SK-MEL-5 (cell line): ENCODE measurements at places on chromosomes 7 and 10.

DNA sequence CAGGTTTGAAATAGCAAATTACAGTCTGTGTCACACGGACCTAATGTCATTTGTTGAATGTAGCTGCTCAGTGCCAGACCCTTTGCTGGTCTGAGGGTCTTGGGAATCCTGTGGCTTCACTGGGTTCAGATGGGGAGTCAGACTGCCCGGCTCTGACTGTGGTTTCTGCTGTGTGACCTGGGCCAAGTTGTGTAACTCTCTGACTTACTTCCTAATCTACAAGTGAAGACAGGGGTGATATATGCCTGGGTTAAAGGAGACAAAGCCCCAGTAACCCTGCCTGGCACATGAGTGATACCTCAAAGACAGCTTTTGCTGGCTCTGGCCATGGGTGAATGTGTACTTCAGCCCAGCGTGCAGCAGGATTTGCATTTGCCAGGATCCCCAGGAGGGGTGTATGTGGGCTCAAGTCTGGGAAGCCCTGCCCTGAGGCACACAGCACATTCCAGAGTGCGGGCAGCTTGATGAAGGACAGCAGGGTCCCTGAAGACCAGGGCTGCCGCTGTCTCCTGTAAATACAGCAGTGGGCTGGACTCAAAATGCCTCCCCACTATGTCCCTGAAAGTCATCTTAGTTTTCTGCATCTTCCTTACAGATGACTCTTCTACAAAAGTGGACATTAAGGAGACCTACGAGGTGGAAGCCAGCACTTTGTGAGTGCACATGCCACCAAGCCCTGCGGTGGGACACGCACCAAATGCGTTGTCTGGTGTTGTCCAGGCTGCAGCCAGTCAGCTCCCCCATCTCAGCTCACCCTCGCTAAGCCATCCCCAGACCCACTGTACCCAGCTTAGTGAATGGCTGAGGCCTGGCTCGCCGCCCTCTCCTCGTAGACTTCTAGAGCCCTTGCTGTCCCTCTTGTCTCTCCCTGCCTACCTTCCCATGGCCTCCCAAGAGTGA is 16.4 kb downstream of the NACAD start:
- no peak for DNase-seq

DNA sequence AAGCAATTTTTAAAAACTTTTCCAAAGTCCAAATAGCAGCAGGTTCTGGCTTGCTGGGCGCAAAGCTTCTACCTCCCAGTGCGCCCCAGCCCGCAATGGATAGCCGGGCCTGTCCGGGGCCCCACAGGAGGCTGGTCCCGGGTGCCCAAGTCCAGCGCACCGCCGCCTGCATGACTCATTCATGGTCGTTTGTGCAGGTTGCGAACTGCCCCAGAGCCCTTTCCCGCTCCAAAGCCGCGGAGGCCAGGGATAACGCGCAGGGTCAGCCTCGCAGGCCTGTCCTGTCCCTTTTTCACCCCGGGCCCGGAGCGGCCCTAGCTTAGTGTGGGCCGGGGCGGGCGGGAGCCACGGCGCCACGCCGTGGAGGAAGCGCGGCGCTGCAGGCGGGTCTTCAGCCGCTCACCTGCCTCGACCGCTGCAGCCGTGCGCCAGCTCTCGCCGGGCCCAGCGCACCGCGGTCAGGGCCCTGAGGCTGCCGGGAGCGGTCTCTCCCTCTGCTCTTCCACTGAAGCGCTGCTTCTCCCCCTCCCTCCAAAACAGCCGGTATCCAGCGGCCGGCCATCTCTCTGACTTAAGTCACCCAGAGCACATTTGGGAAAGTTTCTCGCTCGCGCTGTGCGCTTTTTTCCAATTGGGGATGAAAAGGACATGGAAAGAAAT is 1.7 kb upstream of the EGR2 start:
- peak; percentile 67 for DNase-seq

- DNase-seq: no peak
Measured at GRCh38 chr7:143408686-143409561, at the start of gene EPHA1. TSS of gene EPHA1 (minus strand) at chr7:143408856. CDS start at chr7:143408805, 51 bp downstream.

DNA sequence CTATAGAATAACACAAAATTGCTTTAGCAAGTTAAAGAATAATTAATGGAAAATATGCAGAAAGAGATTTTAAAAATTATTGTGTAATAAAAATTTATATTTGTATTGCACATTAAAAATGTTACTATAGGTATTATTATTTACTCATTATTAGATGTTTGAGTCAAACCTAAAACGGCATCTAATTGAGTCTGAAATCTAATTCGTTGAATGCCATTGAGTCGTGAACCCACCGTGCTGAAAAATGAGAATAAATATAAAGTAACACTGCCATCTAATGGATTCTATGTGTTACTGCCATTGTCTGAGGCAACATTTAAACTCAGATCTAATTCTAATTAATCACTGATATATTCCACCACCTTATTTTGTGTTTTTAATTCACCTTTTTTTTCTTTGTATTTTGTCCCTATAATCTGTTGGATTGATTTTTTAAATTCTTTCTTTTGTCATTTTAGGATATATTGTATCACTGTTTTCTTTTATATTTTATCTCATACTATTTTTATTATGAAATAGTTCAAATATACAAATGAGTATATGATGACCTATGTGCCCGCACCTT is 62.2 kb downstream of the SAMD9 start:
- DNase-seq: peak; percentile 75

- DNase-seq: no peak
Measured at GRCh38 chr10:107733328-107734130, 569.0 kb upstream of the SORCS1 start.

GRCh38 chr7:100483722-100484672 is at the start of gene NYAP1:
TSS of gene NYAP1 (plus strand) at chr7:100483927. CDS start at chr7:100485312, 1,385 bp downstream.
- DNase-seq: peak; percentile 74

DNA sequence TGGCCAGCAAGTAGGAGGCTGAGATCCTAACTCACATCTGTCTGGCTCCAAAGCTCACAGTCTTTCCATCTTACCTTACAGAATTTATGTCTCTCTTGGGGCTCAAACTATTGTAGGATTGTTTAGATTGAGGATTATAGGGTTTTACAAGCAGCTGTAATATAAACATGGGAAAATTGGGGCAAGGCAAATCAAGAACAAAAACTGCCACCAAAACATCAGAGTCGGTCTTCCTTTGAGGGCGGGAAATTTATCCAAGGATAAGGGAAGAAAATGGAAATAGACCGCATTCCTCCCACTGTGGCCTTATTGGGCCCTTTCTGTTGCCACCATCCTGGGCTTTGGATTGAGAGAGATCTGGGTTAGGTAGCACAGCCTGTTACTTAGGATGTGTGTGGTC is 22.5 kb downstream of the RBM20 start:
- no peak for DNase-seq

- DNase-seq: no peak
Measured at GRCh38 chr10:70617798-70618568, 15.4 kb upstream of the PRF1 start.

DNA sequence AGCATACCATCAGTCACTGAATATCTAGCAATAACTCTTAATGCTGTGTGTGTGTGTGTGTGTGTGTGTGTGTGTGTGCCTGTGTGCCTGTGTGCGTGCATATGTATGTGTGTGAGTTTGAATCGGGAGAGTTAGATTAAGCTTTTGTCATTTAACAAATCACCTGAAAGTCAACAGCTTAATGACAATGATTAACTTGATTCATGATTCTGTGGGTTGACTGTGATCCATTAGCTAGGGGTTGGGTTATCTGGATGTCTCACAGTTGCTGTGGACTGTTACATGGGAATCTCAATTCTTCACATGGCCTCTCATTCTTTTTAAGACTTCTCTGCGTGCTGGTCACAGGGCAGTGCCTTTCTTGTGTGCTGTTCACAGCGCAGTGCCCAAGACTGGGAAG is 639.0 kb upstream of the SORCS1 start:
- DNase-seq: no peak

DNA sequence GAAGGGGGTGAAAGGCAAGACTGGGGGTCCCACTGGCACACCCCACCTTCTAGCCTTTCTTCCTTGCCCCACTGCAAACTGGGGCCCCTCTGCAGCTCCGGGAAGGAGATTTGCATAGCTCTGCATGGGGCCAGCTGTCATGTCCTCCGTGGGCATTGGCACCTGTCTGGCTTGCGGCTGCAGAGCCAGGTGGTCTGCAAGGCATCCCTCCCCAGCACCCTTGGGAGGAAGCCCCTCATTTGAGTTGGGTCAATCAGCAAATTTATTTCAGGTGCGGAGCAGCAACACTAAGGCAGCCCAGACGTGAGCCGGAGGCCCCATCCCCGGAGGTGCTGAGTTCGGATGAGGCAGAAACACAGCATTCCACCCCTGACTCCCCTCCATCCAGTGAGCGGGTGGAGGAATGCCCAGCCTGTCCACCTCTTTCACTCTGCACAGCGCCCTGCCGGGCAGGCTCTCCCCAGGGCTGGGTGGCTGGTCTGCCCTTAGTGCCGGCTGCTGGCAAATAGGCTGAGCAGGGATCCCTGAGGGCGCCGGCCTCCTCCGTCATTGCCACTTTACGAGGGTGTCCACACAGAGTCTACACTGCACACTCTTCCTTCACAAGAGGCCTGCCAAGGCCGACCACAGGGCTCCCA is 143.2 kb downstream of the TCERG1L start:
- DNase-seq: no peak

GRCh38 chr10:3350617-3351258 is 178.2 kb upstream of the PITRM1 start:
- DNase-seq: no peak

DNA sequence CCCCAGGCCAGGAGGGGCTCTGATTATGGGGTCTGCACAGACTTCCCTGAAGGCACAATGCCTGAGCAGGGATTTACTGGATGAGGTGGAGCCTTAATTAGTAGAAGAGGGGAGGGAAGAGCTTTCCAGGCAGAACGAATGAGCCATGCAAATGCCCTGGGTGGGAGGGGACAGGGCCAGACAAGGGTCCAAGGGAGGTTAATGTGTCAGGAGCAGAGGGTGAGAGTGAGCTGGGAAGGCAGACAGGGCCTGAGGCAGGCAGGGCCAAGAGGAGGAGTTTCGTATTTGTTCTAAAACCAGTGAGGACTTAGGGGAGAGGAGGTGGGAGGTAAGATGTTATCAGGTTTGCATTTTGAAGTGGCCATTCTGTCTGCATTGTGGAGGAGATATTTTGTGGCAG is 65.3 kb downstream of the NPY start:
- DNase-seq: no peak

- DNase-seq: no peak
Measured at GRCh38 chr7:134562136-134562535, 13.2 kb downstream of the AKR1B15 start.

DNA sequence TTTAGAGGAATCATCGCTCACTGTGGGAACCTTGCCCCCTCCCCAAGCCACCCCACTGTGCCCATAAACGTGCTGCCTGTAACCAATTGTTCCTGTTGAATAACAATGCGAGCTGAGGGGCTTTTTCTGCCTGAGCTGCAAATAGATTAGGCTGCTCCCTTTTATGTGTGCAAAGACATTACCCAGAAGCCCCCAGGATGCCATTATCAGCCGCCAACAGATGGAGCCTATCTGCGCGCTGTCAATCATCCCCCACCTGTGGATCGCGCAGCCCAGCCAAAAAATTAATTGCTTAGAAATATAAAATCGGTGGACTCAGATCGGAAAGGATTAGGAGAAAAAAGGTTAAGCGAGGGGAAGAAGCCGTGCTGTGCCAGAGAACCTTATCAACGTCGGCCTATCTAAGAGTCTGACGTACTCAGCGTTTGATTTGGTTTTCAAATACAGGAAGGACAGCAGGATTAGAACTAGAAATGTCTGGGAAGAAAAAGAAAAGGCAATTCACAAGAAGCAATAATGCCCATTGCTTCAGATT is 167.3 kb upstream of the MYO3A start:
- DNase-seq: no peak

- peak; percentile 45 for DNase-seq
Measured at GRCh38 chr7:18754766-18755165, 259.2 kb downstream of the HDAC9 start.

DNA sequence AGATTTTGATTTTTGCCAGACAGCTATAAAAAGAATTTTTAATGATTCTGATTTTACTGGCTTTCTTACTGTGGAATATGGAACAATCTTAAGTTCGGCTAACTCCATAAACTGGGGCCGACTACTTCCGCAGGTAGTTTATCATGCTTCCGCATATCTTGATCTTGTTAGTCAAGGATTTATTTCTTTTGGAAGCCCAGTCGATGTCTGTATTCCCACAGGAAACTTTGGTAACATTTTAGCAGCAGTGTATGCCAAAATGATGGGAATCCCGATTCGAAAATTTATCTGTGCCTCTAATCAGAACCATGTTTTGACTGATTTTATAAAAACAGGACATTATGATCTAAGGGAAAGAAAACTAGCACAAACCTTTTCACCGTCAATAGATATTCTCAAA is 8.1 kb downstream of the THNSL1 start:
- no peak for DNase-seq

DNA sequence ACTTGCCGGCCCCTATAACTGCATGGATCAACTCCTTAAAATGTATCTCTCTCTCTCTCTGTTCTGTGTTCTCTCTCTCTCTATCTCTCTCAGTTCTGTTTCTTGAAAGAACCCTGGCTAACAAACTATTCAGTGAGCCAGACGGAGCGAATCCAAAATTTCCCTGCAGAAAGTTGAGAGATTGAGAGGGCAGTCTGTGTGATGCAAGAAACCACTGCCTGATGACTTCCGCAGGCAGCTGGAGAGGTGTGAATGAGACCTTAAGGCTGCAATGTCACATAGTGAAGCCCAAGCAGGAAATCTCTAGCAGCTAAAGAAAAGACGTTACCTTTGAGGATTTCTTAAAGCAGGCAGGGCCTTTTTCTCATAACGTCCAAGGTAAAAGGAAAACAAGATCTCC is 17.3 kb downstream of the FAM107B start:
- no peak for DNase-seq

- no peak for DNase-seq
Measured at GRCh38 chr10:124369986-124370385, 48.7 kb downstream of the OAT start.

GRCh38 chr10:15571575-15571974 is 148.1 kb downstream of the ITGA8 start:
- no peak for DNase-seq
